Stimulated activated CD8-positive, alpha-beta memory T cell treated with anti-CD3 and anti-CD28 coated beads, Interleukin-12 subunit alpha, Interleukin-12 subunit beta, amount 100 ng/mL, for 4 hours (primary cell): ENCODE measurements at places on chromosomes 16 and 17.

DNA sequence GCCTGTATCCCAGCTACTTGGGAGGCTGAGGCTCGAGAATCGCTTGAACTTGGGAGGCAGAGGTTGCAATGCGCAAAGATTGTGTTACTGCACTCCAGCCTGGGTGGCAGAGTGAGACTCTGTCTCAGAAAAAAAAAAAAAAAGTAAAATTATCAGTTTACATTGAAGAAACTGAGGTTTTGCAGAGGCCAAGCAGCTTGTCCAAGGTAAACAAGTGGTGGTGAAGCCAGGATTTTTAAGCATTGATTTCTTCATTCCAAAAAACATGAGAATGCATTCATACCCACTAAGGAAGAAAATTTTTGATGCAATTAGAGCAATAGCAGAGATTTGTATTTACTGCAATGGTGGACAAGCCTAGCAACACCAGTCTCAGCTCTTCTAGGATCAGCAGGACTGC is 52.7 kb downstream of the CENPV start:
- no peak for DNase-seq

GRCh38 chr17:40076591-40076990 is 13.8 kb downstream of the THRA start:
- no peak for DNase-seq

DNA sequence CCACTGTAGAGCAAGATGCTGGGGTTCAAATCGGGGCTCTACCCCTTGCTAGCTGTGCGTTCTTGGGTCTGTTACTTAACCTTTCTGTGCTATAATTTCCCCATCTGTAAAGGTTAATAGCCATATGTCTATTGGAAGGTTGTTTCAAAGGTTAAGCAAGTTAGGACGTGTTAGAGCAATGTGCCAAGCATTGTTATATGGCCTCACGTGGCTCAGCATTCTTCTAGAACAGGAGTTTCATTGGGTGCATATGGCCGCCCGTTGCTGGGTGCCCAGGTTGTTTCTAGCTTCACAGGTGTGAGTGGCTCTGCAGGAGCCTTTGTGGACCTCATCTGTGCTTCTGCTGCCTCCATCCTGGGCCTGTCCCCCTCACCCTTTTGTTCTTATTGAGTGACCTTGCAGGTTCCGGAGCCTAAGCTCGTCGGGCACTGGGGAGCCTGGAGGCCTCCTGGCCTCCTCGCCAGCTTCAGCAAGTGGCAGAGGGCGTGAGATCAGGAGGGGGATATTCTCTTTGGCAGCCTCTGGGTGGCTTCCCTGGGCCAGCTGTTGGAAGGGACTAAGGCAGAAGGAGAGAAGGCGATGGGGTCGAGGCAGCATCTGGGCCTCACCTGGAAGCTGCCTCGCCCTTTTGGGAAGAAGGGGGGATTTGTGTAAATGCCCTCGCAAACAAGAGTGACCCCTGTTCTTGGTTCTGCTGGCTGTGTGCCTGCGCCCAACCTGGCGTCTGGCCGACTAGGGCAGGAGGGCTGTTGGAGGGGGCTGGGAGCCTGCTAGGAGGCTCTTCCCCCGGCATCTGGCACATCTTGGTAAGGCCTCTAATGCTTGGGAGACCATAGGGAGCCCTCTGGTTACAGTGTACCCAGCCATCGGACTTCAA is 80.2 kb upstream of the CIBAR2 start:
- DNase-seq = no peak

GRCh38 chr17:44354582-44355561 is 8.8 kb downstream of the FAM171A2 start:
- DNase-seq = peak; percentile 42

- no peak for DNase-seq
These were observed 426.0 kb upstream of the CDH11 start for GRCh38 chr16:65547772-65548446.

GRCh38 chr16:63577891-63578290 is 1541.7 kb upstream of the CDH8 start:
- no peak for DNase-seq

DNA sequence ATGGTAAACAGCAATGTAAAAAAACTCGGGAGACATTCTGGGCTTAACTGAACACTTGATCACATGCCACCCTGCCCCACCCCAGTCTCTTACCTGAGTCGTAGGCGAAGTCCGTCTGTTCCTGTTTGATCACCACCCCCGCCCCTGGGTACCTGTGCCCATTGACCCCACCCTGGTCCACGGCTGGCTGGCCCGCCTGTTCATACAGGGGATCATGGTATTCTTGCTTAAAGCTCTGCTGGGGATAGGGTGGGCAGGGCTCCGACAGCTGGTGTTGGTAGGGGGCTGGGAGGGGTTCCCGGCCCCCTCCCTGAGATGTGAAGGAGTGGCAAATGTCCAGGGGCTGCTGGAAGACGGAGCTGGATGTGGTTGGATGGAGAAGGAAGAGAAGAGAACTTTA is 13.6 kb downstream of the ETV4 start:
- DNase-seq = no peak

DNA sequence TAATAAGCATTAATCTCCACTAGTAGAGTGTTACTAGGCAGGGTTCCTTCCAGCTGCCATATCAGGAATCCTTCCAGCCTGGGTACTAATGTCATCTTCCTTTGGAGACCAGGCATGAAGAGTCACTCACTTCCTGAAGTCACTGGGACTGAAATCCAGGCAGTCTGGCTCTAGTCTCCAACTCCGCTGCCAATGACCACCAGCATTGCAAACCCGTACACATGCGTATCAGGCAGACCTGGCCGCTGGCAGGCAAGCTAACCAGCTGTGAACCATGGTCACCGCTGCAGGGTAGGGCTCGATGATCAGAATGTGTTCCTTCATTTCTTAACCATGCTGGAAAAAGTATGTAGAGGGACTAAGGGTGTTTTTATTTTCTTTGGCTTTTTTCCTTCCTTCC is 255.5 kb downstream of the CDH13 start:
- no peak for DNase-seq

DNA sequence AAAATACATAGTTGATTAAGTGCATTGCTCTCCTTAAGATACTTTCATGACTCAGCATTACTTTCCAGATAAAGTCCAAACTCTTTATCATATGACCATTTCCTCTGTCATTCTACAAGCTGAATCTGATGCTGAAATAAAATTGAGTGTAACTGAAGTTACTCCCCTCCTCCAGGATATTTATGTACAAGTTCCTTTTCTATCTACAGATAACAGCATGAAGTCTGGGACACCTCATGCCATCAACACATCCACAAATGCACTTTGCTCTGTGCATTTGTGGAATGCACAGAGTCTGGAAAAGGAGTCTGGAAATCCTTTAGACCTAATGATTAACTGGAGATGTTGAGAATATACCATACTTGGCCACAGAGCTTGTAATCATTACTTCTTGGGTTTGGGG is 60.5 kb downstream of the ACSM2B start:
- no peak for DNase-seq

- DNase-seq = no peak
These were observed 23.2 kb upstream of the WSCD1 start for GRCh38 chr17:6046931-6047330.

- DNase-seq = no peak
These were observed 1.4 kb downstream of the JMJD8 start for GRCh38 chr16:682493-683395.

DNA sequence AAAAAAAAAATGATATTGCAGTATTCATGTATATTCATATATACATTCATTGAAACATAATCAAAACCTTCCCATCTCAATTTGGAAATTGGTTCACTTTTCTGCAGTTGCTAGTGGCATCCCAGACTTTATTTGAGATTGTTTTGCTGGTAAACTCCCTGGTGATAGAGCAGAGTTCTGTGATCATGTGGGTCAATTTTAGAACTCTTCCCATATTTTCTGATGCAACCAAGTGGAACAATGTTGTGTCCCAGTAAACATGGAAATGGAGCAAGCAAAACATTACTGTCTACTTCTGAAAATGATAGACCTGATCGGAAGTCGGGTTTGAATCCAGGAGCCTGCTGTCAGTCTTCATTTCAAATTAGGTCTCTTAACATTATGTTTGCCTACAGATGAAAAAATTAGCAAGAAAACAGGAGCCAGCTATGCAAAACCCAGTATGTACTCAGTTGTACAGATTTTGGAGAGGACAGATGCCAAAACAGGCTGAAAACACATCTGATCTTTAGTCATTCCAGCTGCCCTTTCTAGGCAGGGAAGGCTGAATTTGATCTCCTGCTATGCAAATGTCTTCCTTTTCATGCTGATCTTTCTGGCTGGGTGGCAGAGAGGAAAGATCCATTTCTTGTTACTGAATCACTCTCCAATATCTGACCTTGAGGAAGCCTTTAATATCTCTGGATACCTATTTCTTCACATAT is 786.6 kb upstream of the SOX9 start:
- no peak for DNase-seq

GRCh38 chr17:14590459-14591250 is 289.8 kb downstream of the HS3ST3B1 start:
- no peak for DNase-seq

- DNase-seq = no peak
These were observed 50.1 kb downstream of the LMF1 start for GRCh38 chr16:920717-921116.

DNA sequence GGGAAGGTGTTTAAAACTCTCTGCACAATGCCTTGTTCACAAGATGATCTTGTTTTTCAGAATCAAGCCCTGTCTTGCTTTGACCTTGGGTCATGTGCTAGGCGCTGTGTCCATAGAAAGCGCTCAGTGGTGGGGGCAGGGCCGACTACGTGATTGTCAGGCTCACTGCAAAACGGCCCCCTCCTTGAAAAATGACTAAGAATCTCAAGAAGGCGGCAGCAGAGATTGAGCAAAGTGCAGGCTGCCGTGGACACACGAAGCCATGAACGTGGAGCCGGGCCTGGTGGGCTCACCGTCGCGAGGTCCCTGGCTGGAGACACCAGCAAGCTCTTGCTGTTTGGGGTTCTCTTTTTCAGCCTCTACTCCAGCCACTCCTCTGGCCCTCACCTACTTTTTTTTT is 10.2 kb downstream of the ATP2C2 start:
- no peak for DNase-seq

- no peak for DNase-seq
These were observed 847.7 kb upstream of the RBFOX1 start for GRCh38 chr16:6484935-6485334.

- no peak for DNase-seq
These were observed 27.9 kb upstream of the HSBP1 start for GRCh38 chr16:83779886-83780285.

DNA sequence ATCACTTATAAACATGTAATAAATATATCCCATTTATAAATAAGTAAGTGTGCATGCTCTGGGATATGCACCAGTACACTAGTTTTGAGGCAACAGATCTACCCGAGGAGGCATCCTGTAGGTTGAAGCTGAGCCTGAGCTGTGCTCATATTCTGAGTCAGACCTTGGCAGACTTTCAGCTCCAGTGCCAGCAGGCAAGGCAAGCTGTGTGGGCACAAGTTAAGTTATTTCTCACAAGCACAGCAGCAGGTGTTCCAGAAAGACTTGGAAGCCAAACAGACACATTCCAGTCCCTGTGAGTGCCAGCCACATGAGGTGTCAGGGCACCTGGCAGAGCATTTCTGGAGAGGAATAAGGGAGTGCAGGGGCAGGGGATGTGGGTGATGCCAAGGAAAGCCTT is 1.3 kb upstream of the CLEC19A start:
- no peak for DNase-seq

GRCh38 chr17:80671039-80671824 is 126.6 kb downstream of the RPTOR start:
- DNase-seq = no peak

GRCh38 chr17:42559075-42559474 is 2.9 kb upstream of the COASY start:
- no peak for DNase-seq

GRCh38 chr17:77882481-77883212 is 75.9 kb upstream of the TNRC6C start:
- peak; percentile 59 for DNase-seq

GRCh38 chr16:30980023-30980371 is 5.0 kb upstream of the HSD3B7 start:
- DNase-seq = no peak

GRCh38 chr17:37608351-37609169 is 658 bp downstream of the SYNRG start:
- no peak for DNase-seq

DNA sequence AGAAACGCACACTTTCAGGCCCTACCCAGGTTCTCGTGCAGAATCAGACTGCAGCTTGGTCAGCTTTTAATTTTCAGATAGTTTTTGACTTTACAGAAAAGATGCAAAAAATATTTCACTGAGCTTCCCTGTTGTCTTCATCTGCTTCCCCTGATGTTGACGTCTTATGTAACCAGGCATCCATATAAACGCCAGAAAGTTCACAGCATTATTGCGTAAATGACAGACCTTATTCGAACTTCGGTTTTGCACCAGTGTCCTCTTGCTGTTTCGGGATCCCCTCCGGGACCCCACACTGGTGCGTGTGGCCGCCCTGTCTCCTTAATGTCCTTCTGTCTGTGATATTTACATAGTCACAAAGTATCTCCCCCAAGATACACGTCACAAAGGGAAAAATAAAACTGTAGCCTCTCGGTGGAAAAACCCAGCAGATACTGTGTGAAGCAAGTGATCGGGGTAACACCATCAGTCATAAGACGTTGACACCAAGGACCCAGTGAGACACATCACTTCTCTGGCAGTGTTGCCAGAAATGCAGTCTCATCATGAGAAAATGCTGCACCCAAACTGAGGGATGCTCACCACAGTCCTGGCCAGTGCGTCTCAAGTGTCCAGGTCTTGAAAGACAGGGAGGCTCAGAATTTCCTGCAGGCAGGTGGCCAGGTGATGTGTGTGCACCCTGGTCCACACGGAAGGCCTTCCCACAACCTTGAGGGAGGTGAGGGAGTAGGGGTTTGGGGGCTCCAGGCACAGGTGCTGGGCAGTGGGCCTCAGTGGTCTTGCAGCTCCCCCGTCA is 4.3 kb downstream of the BANP start:
- DNase-seq = no peak

- DNase-seq = no peak
These were observed 747.5 kb upstream of the EEF2KMT start for GRCh38 chr16:5845046-5845445.

GRCh38 chr16:74752756-74753155 is 21.9 kb downstream of the FA2H start:
- DNase-seq = no peak

DNA sequence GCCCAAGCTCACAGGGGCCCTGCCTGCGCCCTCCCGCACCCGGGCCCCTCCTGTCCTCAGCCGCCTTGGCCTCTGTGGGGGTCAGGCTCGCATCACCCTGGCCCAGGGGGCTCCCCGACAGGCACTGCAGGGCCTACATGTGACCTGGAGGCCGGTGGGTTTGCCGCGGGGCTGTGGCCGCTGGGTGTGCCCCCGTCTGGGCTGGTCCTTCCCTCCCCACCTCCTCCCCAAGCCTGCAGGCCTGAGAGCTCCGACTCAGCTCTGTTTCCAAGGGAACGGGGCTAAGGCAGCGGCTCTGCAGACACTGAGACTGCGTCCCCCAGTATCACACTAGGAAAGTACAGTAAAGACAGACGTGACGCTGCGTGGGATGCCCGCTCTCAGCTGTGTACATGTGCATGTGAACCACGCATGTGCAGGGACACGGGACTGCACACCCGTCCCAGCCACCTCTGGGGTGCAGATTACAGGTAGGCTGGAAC is 16.5 kb upstream of the WDR45B start:
- no peak for DNase-seq

GRCh38 chr17:45092911-45093430 is 31.9 kb downstream of the NMT1 start:
- DNase-seq = no peak
